ENCODE measurements at places on chromosomes 4 and X. TPM values are rescaled to one million over a fixed set of nuclear protein-coding genes. Genes with fewer than 3 reads are reported as not detected.

DNA sequence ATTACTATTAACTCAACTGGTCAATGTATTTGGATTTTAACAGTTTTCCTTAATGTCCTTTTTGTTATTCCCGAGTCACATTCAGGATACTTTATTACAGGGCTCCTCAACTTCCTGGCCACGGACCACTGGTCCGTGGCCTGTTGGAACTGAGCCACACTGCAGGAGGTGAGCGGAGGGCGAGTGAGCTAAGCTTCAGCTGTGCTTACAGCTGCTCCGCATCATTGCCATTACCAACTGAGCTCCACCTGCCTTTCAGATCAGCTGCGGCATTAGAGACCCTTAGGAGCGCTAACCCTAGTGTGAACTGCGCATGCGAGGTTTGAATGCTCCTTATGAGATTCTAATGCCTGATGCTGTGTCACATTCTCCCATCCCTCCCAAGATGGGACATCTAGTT is 591.7 kb downstream of the CCSER1 start:
- no peak overlapping the region for H3K4me3 ChIP-seq
- H3K36me3 ChIP-seq: no peaks in the 10 kb centered on the region
- no peaks in the 10 kb centered on the region for H3K27me3 ChIP-seq
- H3K27ac ChIP-seq: no peak overlapping the region
- DNase-seq: no peak
- H3K4me1 ChIP-seq: no peaks in the 10 kb centered on the region

DNA sequence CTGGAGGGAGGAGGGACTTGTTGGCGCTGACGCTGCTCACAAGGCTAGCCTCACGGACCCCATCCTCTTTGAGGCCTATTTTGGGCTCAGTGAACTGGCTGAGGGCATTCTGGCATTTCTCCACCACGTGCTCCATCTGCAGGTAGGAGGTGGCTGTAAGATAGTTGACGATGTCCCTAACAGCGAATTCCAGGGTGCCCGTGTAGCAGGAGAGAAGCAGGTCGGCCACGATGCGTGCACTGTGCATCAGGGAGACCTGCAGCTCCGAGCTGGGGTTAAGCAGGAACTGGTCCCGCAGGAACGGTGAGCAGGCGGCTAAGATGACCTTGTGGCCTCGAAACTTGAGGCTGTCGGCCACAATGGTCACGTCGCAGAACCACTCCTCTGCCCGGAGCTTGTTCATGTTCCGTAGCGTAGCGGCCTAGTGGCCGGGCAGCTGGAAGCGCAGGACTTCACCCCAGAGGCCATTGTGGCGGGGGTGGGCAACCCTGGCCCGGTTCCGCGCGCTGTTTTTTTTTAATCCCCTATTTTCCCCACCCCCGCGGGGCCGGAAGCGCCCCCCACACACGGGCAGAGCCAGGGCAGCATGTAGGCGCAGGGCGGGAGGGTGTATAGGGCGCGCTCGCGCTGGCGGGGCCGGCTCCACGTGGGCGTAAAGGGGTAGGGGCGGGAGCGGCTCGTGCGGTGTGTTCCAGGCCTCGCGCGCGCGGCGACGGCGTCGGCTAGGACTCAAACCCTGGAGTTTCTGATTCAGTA is 73.2 kb downstream of the UBE2K start:
- no peak overlapping the region for H3K4me3 ChIP-seq
- no peaks in the 10 kb centered on the region for H3K27me3 ChIP-seq
- no peak overlapping the region for H3K27ac ChIP-seq
- DNase-seq: no peak

DNA sequence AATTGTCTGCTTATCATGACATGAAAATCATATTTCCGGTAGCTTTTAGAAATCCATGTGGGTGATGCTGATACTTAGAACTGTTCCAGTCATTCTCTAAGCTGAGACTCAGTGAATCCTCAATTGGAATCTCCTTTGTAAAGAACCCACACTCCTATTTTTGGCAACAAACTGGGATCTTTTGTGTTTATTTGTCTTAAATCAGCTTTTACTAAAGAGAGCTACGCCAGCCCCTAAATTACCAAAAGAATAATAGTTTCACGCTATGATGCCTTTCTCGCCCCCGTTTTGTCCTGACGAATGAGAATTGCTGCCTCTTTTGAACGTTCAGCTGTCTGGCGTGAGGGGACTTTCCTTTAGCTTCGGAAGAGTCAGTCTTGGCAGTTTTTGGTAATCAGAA is 195.9 kb downstream of the SHOX start:
- H3K4me3 ChIP-seq: no peak overlapping the region
- H3K36me3 ChIP-seq: no peaks in the 10 kb centered on the region
- no peak overlapping the region for H3K27ac ChIP-seq
- DNase-seq: no peak
- no peaks in the 10 kb centered on the region for H3K4me1 ChIP-seq

GRCh38 chrX:74117962-74118902 is 185.7 kb upstream of the ZCCHC13 start:
- peaks cover 3% of the 10 kb centered on the region for H3K4me1 ChIP-seq
- no peak for DNase-seq
- no peak overlapping the region for H3K4me3 ChIP-seq
- no peaks in the 10 kb centered on the region for H3K27me3 ChIP-seq
- no peak overlapping the region for H3K27ac ChIP-seq

- no peak overlapping the region for H3K4me3 ChIP-seq
- no peak for DNase-seq
Measured at GRCh38 chr4:1464581-1465171, 58.4 kb upstream of the NKX1-1 start.

DNA sequence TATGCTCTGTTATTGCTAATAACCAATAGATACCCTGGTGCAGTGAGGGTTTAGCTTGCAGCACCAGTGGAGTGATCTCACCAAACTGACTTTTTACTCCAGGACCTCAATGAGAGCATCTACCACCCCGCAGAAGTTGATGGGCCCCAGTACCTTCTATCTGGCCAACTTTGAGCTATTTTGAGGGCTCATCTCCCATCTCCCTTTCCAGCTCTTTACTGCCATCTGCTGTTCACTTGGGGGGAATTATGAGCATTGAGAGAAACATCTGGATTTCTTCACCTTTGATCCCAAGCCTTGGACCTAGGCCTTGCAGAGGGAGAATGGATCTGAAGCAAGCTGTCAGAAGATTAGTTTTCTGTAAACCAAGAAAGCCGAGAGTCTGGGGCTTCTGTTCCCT is 143.6 kb downstream of the TMEM164 start:
- no peaks in the 10 kb centered on the region for H3K27me3 ChIP-seq
- H3K4me3 ChIP-seq: no peak overlapping the region
- no peaks in the 10 kb centered on the region for H3K36me3 ChIP-seq
- DNase-seq: peak; percentile 22

TMSB15A gene
- not detected for total RNA-seq

DNA sequence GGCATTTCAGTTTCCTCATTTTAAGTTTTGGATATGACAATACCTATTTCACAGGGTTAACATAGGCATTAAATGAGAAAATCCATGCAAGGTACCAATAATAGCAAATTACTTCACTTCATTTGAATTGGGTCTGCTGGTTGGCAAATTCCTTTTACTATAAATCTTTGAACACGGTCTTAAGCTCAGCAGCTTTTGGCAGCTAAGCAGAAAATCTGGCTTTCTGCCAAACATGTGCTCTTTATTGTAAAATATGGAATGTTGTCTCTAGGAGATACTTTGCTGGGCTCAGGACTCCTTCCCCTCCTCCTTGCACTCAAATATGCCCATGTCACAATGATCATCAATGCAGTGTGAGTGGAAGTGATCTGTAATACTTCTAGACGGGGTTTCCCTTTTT is 16.8 kb upstream of the DMP1 start:
- H3K4me3 ChIP-seq: no peak overlapping the region
- no peak overlapping the region for H3K27ac ChIP-seq
- H3K36me3 ChIP-seq: no peaks in the 10 kb centered on the region
- no peak for DNase-seq

DNA sequence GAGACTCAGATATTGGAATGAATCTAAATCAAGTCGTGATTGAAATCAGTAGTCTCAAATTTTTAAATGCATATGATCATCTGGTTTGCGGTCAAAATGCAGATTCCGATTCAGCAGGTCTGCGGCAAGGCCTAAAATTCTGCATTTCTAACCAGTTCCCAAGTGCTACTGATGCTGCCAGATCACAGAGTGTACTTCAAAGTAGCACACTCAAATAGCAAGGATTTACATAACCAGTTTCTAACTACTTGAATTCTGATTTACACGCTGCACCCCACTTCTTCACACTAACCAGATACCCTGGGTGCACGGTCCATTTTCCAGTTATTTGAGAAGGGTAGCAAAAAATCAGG is 752 bp downstream of the MBTPS2 start:
- H3K36me3 ChIP-seq: peaks cover 8% of the 10 kb centered on the region
- DNase-seq: peak; percentile 19
- peak overlapping the region; percentile 76 for H3K4me3 ChIP-seq
- peaks cover 11% of the 10 kb centered on the region for H3K4me1 ChIP-seq
- H3K27me3 ChIP-seq: peaks cover 2% of the 10 kb centered on the region

CHRNA9 gene
- not detected for total RNA-seq

DNA sequence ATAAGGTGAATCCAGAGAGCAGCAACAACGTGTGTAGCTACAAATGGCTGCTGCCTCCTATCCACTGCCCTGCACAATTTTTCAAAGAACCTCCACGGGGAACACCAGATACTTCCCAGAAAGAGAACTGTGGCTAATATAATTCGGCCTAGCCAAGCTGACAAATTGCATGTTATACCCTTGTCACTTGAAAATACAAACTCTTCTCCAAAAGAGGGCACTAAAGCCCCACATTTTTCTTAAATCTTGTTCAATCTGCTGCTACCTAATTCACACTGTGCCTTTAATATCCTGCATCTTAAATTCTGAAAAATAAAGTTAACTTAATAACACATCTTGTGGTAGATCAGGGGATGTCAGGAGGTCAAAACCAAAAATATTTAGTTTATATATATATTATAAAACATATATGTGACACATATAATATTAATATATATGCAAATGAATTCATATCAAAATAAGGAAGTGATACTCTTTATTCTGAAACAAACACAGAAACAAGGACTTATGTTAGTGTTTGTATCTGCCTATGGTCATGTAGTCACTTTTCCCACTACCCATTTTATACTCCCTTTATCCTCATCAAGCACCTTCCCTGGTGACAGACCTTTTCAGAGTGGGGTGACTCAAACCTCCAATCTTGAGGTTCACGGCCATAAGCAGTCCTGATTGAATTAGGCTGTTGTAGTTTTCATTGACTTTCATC is 24.1 kb downstream of the CT45A1 start:
- no peaks in the 10 kb centered on the region for H3K36me3 ChIP-seq
- no peak overlapping the region for H3K4me3 ChIP-seq
- no peaks in the 10 kb centered on the region for H3K27me3 ChIP-seq
- no peak for DNase-seq
- H3K4me1 ChIP-seq: no peaks in the 10 kb centered on the region

NDUFC1 gene
- total RNA-seq: 35.7 TPM

DNA sequence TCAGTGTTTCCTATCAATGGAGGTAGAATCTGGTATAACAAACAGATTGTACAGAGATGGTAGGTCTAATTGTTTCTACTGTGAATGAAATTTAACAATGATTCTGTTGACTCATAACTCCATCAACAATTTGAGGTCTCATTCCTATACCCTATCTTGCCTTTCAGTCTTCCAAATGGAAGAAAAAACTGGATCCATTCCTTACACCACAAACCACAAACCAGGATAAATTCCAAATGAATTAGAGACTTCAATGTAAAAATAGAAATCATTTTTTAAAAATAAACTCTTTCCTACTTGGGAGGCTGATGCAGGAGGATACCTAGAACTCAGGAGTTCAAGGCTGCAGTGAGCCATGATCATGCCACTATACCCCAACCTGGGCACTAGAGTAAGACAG is 114.4 kb upstream of the WDR44 start:
- no peaks in the 10 kb centered on the region for H3K4me1 ChIP-seq
- H3K36me3 ChIP-seq: no peaks in the 10 kb centered on the region
- H3K27me3 ChIP-seq: no peaks in the 10 kb centered on the region
- DNase-seq: no peak

CYLC1 gene
- total RNA-seq: not detected

GRCh38 chr4:27720010-27720766 is 859.5 kb downstream of the STIM2 start:
- no peaks in the 10 kb centered on the region for H3K36me3 ChIP-seq
- no peak overlapping the region for H3K27ac ChIP-seq
- H3K27me3 ChIP-seq: no peaks in the 10 kb centered on the region
- no peaks in the 10 kb centered on the region for H3K4me1 ChIP-seq
- DNase-seq: no peak

GRCh38 chrX:122269243-122269781 is 914.8 kb upstream of the GRIA3 start:
- no peaks in the 10 kb centered on the region for H3K4me1 ChIP-seq
- no peak overlapping the region for H3K27ac ChIP-seq
- H3K4me3 ChIP-seq: no peak overlapping the region
- no peaks in the 10 kb centered on the region for H3K36me3 ChIP-seq
- no peak for DNase-seq

DNA sequence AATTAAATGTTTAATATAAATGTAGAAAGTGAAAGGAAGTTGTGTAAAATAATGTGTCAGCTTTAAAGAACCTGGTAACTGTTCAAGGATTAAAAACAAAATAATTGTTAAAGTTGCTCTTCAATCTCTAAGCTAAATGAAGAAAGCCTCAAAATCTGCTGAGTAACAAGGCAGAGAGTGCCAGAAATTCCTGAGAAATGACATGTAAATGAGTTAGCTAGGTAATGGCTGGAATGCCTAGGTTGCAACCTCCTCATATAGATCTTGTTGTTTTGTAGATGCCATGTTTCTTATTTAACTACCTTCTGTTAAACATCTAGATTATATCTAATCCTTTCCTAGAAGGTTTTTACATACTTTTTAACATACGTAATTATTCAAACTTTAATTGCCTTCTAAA is 763.6 kb upstream of the AGA start:
- DNase-seq: no peak
- H3K36me3 ChIP-seq: no peaks in the 10 kb centered on the region
- no peaks in the 10 kb centered on the region for H3K4me1 ChIP-seq
- no peak overlapping the region for H3K4me3 ChIP-seq
- H3K27me3 ChIP-seq: no peaks in the 10 kb centered on the region

GRCh38 chr4:16692046-16692445 is 206.4 kb downstream of the LDB2 start:
- H3K36me3 ChIP-seq: no peaks in the 10 kb centered on the region
- no peak overlapping the region for H3K27ac ChIP-seq
- DNase-seq: no peak
- no peaks in the 10 kb centered on the region for H3K27me3 ChIP-seq

GRCh38 chrX:21225643-21226042 is 148.6 kb upstream of the CNKSR2 start:
- H3K4me1 ChIP-seq: no peaks in the 10 kb centered on the region
- no peaks in the 10 kb centered on the region for H3K27me3 ChIP-seq
- no peaks in the 10 kb centered on the region for H3K36me3 ChIP-seq
- no peak overlapping the region for H3K27ac ChIP-seq
- no peak for DNase-seq

DNA sequence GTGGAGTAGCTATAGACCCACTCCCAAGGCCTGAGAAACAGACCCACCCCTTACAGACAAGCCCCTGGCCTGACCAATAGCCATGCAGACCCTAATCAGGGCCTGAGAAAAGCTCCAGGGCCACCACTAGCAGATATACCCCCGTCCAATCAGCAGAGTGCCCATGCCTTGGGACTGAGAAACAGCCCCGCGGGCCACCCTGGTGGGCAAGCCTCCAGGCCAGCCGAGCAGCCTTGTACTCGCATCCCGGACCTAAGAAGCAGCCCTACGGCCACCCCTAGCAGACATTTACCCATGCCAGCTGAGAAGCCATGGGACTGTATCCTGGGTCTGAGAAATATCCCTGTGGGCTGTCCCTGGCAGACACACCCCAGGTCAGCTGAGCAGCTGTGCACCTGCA is 436.5 kb downstream of the SMARCA1 start:
- no peaks in the 10 kb centered on the region for H3K27me3 ChIP-seq
- no peaks in the 10 kb centered on the region for H3K36me3 ChIP-seq
- H3K27ac ChIP-seq: no peak overlapping the region
- no peak for DNase-seq
